ENCODE measurements at places on chromosomes 7 and 10. TPM values are rescaled to one million over a fixed set of nuclear protein-coding genes. Genes with fewer than 3 reads are reported as not detected.

Gene AKR1C8
- total RNA-seq = not detected

Gene ABCB4
- total RNA-seq = under 0.01 TPM

Gene C1GALT1
- 108 TPM for total RNA-seq

Gene NODAL
- total RNA-seq = not detected

Gene GNGT1
- not detected for total RNA-seq

Gene PAPOLB
- under 0.01 TPM for total RNA-seq

Gene TUBAL3
- total RNA-seq = not detected

Gene FAM25G
- not detected for total RNA-seq

Gene PRF1
- total RNA-seq = not detected

Gene LRMDA
- 17.1 TPM for total RNA-seq

Gene IDI1
- 123 TPM for total RNA-seq

Gene MMP21
- not detected for total RNA-seq

Gene CHST12
- 4.0 TPM for total RNA-seq

Gene GOT1
- 42.7 TPM for total RNA-seq

Gene SAMD9L
- total RNA-seq = 17.7 TPM

Gene CYP2W1
- total RNA-seq = not detected

Gene OR13A1
- total RNA-seq = under 0.01 TPM

Gene ZCWPW1
- total RNA-seq = 2.2 TPM

Gene DNMBP
- total RNA-seq = 15.9 TPM

Gene INMT
- 1.5 TPM for total RNA-seq

Gene EBF3
- total RNA-seq = 35.4 TPM

Gene SFRP4
- total RNA-seq = 151 TPM

Gene FAM221A
- 1.8 TPM for total RNA-seq

Gene TAS2R41
- not detected for total RNA-seq

Gene STEAP1B
- total RNA-seq = 31.8 TPM

Gene CALHM3
- total RNA-seq = not detected

Gene CNTNAP2
- 7.6 TPM for total RNA-seq

Gene GRM3
- total RNA-seq = not detected

Gene CCNY
- 53.2 TPM for total RNA-seq

Gene LDB3
- total RNA-seq = under 0.01 TPM

Gene CCDC3
- total RNA-seq = 0.29 TPM

Gene ATG9B
- not detected for total RNA-seq

Gene PTPN12
- total RNA-seq = 80.7 TPM

Gene WNT8B
- not detected for total RNA-seq

Gene HECW1
- 2.9 TPM for total RNA-seq

Gene VSTM2A
- not detected for total RNA-seq

Gene CRPPA
- total RNA-seq = 2.4 TPM
